Uterus (tissue), 4 donors: ENCODE measurements at places on chromosomes 12 and 14.

- DNase-seq: no peak
Observed at GRCh38 chr14:73238941-73239340, 1.6 kb downstream of the PAPLN start.

DNA sequence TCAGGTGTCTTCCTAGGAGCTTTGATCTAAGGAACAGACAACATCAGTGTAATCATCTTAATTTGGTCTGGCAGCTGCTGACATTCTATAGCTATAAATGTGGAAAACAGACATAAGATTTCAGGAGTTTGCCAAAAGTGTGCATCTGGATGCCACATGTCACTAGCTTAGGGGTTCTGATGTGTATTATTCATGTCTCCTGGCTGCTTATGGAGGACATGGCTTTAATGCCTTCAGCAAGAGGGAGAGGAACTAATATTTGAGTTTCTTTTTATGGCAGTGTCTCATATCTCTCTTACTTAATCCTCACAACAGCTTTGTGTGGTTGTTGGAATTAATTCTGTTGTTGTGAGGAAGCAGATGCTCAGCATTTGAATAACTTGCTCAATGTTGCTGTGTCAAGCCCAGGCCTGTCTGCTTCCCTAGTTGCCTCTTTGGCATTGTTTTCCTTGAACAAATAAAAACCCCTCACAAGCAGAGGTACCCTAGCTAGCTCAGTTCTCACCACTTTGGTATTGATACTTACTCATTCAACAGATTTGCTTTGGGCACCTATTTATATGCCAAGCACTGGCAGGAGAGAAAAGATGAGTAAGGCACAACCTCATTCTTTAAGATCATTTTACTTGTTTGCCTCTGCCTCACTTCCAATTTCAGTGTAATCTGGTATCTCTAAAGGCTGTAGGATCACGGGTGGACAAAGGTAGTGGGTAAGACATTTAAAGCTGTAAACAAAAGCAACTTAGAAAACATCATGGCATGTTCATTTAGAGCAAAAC is 39.8 kb upstream of the EID3 start:
- no peak for DNase-seq

- DNase-seq: peak; percentile 35
Observed at GRCh38 chr14:24965934-24966578, 83.9 kb downstream of the STXBP6 start.

DNA sequence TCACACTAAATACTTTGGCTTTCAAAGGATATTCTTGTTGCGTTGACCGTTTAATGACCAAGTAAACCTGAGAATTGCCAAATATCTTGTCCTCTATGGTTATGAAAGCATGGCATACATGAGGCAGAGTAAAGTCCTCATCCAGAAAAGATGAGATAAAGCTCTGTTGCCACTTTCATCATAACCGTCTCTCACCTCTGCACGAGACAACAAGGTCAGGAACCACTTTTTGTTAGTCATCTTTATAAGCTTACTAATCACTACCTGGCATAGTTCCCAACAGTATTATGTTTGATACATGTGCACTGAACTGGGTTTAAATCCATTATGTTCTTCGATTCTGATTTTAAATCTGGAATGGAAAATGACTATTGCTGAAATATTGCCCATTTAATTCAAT is 31.3 kb downstream of the PTPRB start:
- no peak for DNase-seq

- no peak for DNase-seq
Observed at GRCh38 chr12:75933101-75933500, 98.5 kb downstream of the PHLDA1 start.

- DNase-seq: no peak
Observed at GRCh38 chr12:113186033-113186365, 478 bp downstream of the RITA1 start.

- no peak for DNase-seq
Observed at GRCh38 chr12:55624056-55624455, 12.6 kb upstream of the OR10P1 start.

- no peak for DNase-seq
Observed at GRCh38 chr12:57760347-57760982, 5.6 kb downstream of the MARCHF9 start.

DNA sequence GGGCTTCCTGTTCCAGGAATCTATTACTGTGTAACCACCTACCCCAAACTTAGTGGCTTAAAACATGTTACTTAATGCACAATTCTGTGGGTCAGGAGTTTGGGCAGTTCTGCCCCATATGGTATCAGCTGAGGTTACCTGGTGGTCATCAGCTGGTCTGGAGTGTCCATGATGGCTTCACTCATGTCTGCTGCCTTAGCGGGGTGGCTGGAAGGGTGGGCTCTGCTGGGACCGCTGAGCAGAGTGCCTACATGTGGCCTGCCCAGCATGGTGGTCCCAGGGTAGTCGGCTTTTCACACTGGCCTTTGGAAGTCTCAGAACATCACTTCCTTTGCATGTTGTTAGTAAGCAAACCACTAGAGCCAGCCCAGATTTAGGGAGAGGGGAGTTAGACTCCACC is 53.9 kb downstream of the PELI2 start:
- no peak for DNase-seq

DNA sequence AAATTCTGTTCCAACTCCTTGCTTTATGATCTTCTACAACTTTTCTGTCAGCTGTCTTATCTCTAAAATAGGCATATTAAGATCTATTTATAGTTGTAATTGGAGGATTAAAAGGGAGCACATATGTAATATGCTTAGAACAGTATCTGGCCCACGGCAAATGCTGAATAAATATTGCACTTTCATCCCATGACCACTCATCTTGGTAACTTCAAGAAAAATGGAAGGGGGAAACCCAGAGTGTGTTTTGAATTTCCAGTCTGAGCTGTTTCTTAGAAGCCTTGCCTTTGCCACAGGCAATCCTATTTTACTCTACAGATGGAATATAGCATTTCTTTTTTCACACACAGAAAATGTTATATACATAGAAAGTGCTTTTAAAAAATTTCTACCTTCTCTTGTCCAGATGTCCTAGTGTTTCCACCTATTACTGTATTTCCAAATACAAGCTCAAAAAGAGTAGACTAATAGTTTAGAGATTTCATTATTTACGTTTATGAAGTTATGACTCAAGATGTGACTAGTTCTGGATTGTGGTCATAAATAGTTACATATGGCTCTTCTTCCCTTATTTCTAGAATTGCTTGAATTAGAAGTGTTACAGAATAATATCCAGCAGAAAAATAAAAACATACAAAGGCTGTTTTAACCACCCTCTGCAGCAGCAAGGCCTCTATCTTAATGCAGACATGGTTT is 6.2 kb upstream of the STXBP6 start:
- no peak for DNase-seq

- no peak for DNase-seq
Observed at GRCh38 chr12:75852143-75852542, 179.4 kb downstream of the PHLDA1 start.

GRCh38 chr12:49903700-49904423 is at the start of gene FAIM2:
TSS of gene FAIM2 (minus strand) at chr12:49903900. CDS start at chr12:49903792, 108 bp downstream.
- peak; percentile 83 for DNase-seq

DNA sequence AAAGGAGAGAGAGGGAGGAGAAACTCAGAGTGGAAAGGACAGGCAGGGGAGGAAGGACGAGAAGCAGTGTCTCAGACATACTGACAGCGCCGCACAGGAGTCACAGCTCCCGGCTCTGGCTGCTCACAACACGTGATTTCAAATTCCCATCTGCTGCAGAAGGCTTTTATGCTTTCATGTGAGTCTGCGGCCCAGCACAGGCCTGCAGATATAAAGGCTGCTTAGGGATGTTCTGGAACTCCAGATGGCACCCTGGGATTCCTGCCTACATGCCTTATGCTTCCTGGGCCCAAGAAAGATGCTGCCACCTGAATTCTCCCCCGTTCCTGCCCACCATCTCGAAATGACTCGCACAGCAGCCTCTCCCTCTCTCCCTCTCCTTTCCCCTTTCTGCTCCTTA is 89.6 kb downstream of the NUAK1 start:
- DNase-seq: no peak

- DNase-seq: no peak
Observed at GRCh38 chr14:104865081-104865630, at the start of gene CEP170B. TSS of gene CEP170B (plus strand) at chr14:104865268. CDS start at chr14:104868451, 3,183 bp downstream.

GRCh38 chr12:51855586-51856428 is 7.3 kb upstream of the FIGNL2 start:
- DNase-seq: no peak

DNA sequence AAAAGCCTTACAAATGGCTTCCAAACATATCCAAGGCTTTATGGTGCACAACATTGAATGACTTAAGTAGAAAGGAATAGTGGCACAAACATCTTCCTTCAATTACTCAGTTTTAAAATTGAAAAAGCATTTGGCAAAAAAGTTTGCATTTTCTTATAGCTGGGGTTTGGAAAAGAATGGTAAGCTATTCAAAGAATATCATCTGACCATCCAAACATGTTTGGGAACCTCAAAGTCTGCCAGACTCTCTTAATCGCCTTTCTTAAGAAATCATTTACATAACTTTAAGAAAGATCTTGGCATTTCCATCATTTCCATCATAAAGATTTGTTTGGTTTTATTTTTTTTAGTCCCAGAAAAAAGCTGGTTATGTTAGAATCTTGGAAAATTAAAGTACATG is 210.1 kb upstream of the PELI2 start:
- no peak for DNase-seq

DNA sequence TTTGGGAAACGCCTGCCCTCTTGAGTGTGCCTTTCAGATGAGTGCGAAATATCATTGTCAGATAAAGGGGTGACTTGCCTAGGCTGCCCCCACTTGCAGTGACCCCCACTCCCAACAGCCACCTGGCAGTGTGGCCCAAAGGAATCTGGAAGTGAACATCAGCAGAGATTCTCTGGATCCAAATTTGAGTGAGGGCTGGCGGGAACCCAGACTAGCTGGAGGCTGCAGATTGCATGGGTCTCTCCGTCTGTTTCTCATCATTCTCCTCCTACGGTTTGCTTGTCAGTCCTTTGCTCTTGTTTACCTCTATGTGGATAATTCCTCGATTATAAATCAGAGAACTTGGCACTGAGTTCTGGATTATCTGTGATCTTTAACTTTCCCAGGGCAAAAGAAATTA is 280.8 kb downstream of the ZFP36L1 start:
- peak; percentile 79 for DNase-seq

GRCh38 chr12:24948757-24949722 is at the start of gene BCAT1:
TSS of gene BCAT1 (minus strand) at chr12:24949101. CDS start at chr12:24948932, 169 bp downstream.
- peak; percentile 74 for DNase-seq

GRCh38 chr12:41769810-41770209 is 374.9 kb downstream of the GXYLT1 start:
- DNase-seq: no peak

DNA sequence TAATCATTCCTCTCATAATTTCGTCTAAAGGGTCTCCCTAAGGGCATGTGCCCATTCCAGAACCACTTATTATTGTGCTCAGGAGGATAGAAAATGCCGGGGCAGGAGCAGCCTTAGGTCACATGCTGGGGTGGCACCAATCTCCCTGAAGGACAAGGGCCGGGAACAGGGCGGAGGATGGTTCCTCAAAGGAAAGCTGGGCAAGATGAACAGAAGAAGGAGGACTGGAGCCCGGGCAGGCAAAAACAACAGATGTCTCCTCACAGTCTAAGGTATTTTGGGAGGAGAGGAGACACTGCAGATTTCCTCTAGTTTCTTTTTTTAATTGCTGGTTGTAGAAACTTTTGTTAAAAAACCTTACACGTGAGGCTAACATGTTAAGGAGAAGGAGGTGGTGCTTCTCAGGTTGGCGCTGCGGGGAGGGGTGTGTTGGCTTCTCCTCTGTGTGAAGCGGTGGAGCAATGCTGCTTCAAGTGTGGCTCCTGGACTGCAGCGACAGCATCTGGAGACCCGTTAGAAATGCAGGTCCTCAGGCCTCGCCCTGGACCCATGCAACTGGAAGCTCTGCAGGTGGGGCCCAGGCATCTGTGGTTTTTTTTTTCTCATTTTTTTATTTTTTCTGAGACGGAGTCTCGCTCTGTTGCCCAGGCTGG is 164.8 kb downstream of the AACS start:
- DNase-seq: no peak

- no peak for DNase-seq
Observed at GRCh38 chr12:69298947-69299346, 49.2 kb upstream of the LYZ start.

DNA sequence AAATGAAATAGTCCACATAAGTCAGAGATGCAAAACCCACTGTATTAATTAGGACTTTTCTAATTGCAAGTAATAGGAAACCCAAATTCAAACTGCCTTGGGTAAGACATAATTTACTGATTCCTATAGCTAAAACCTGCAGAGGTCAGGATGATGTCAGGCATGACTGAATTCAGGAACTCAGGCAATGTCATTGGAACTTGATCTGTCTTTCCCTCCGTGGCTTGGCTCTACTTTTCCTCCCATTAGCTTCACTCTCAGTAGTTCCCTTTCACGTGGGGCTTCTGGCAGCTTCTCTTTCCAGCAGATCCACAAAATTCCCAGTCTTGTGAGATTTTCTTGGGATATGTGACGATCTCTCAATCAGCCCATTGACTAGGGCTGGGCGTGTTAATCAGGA is 2.4 kb upstream of the JDP2 start:
- no peak for DNase-seq

- no peak for DNase-seq
Observed at GRCh38 chr14:33432407-33433023, 493.8 kb downstream of the NPAS3 start.

DNA sequence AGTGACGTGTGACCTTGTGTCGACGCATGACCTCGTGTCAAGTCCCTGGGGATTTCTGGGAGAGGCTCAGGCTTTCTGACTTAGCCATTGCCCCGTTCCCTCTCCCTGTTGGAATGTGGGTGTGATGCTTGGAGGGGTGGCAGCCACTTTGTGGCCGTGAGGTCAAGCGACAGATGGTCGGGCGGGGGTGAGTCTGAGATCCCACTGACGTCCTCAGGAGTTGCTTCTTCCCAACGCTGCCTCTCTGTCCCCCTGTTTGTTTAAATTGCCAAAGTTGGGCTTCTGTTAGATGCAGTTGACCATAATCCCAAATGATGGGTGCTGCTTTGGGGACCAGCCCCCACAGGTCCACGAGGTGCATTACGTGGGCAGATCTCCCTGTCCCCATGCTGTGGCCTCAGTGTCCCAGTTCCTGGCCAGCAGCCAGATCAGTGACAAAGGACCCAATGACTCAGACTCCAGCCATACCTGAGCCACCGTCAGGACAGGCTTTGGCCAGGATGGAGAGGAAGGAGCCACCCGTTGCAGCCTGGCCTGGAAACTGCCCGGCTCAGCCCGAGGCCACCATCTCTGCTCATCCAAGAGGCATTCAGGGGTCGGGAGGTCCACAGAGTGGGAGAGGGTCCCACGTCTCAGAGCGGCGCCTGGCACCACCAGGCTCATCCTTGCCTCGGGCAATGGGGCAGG is 34.4 kb upstream of the GALNT9 start:
- no peak for DNase-seq

GRCh38 chr14:68782091-68782981 is 10.5 kb downstream of the ZFP36L1 start:
- peak; percentile 44 for DNase-seq

DNA sequence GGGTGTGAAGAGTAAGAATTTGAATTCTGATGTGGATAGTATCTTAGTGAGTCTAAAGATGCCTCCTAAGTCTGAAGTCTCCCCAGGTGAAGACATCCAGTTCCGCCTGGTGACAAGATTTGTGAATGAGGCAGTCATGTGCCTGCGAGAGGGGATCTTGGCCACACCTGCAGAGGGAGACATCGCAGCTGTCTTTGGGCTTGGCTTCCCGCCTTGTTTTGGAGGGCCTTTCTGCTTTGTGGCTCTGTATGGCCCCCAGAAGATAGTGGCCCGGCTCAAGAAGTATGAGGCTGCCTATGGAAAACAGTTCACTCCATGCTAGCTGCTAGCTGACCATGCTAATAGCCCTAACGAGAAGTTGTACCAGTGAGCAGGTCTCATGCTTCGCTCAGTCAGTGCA is 24.6 kb upstream of the AICDA start:
- no peak for DNase-seq
